Neuronal stem cell (in vitro differentiated cells): ENCODE measurements at places on chromosomes 1 and 21.

- peaks cover 100% of the 10 kb centered on the region for H3K36me3 ChIP-seq
- H3K27me3 ChIP-seq: no peaks in the 10 kb centered on the region
- no peak overlapping the region for H3K4me3 ChIP-seq
- no peak for DNase-seq
- H3K4me1 ChIP-seq: peaks cover 7% of the 10 kb centered on the region
- no peak overlapping the region for H3K27ac ChIP-seq
Measured at GRCh38 chr1:232428786-232429530, 201.0 kb downstream of the SIPA1L2 start.

- no peaks in the 10 kb centered on the region for H3K27me3 ChIP-seq
- DNase-seq: no peak
- no peak overlapping the region for H3K4me3 ChIP-seq
- no peaks in the 10 kb centered on the region for H3K4me1 ChIP-seq
Measured at GRCh38 chr1:203103829-203104495, 18.1 kb upstream of the MYOG start.

DNA sequence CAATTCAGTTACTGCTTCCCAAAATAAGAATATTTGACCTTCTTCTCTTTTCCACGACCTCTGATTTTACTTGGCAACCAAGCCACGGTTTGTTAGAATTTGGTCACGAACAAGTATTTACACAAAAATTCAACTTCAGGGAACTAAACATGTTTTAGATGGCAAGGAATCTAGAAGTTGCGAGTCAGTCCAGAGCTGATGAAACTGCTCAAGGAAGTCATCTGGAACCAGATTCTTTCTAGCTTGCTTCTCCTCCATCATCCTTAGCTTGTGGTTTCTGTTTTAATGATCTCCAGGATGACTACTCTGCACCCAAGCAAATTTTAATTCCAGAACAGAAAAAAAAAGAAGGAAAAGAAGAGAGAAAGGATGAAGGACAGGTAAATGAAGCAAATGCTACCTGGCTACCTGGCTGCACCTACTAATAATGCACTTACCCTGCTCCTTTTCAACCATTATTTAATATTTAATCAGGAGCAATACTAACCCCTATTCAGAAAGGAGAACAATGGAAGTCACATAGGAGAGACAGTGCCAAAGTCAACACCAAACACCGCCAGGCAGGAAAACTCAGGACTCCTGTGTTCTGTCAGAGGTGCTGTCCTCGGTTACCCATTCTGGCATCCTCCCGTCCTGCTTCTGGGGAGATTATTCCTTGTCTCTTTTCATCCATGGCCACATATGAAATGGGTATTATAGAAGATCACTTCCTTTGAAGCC lies 54.2 kb upstream of the RGS7 start:
- no peaks in the 10 kb centered on the region for H3K27me3 ChIP-seq
- H3K4me1 ChIP-seq: peaks cover 3% of the 10 kb centered on the region
- no peak overlapping the region for H3K4me3 ChIP-seq
- H3K36me3 ChIP-seq: no peaks in the 10 kb centered on the region
- no peak overlapping the region for H3K27ac ChIP-seq

DNA sequence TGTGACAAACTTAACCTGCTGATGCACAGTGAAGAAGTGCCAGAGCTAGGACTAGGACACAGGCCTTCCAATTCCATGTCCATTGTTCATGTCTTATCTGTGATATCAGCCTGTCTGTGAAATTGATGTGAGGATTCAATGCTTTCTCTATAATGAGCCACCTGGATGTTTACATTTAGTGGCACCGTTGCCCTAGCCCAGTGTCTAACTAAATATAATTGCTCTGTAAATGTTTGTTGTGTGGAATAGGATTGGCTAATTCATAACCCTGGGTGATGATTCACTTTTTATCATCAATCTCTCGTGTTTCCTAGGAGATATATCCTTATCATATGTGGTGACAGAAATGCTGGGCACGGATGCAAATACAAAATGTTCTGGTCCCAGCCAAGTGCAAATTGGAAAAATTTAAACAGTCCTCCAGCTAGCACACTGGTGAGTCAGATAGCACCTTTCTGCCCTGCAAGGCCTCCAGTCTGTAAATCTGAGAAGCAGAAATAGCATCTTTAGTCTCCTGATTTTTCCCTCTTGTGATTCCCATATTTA lies 46.9 kb upstream of the GNG12 start:
- H3K36me3 ChIP-seq: no peaks in the 10 kb centered on the region
- no peak for DNase-seq
- no peaks in the 10 kb centered on the region for H3K27me3 ChIP-seq
- no peak overlapping the region for H3K27ac ChIP-seq
- no peaks in the 10 kb centered on the region for H3K4me1 ChIP-seq
- H3K4me3 ChIP-seq: no peak overlapping the region

DNA sequence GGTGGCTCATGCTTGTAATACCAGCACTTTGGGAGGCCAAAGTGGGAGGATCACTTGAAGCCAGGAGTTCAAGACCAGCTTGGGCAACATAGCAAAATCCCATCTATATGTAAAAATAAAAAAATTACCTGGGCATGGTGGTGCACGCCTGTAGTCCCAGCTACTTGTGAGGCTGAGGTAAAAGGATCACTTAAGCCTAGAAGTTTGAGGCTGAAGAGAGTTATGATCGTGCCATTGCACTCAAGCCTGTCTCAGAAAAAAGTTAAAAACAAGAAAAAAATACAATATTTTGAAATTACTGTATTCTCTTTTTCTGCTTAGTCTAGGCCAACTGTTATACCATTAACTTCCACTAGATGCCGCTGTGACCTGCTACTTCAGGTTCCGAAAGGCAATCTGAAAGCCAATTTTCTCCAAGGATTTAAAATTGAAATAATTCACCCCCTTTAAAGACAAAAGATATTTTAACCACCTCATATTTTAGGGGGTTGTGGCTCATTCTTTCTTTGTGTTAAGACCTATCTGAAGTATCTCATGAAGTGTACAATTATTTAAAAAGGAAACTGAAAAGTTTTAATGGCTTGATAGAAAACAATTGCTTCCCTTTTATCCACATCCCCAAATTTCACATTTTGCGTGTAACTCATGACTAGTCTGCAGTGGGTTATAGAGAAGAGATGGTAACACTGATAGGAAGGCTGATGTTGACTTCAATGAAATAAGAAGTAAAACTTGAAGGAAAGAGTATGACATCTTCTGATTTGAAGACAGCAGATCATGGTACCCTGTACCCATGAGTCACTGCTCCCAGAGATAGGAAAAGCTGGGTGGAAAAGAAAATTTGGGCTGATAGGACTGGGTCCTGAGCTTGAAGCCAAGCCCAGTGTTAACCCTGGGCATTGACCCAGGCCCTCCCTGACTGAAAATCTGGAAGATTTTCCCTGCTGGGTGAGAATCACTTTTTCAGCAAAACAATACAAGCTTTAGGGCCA lies 24.4 kb upstream of the CLDN14 start:
- no peak overlapping the region for H3K4me3 ChIP-seq

- peaks cover 2% of the 10 kb centered on the region for H3K4me1 ChIP-seq
- H3K4me3 ChIP-seq: no peak overlapping the region
- H3K27me3 ChIP-seq: no peaks in the 10 kb centered on the region
- H3K36me3 ChIP-seq: no peaks in the 10 kb centered on the region
- no peak overlapping the region for H3K27ac ChIP-seq
- DNase-seq: no peak
Measured at GRCh38 chr1:245800901-245801605, 646.3 kb downstream of the KIF26B start.

- no peaks in the 10 kb centered on the region for H3K27me3 ChIP-seq
- no peaks in the 10 kb centered on the region for H3K4me1 ChIP-seq
- H3K4me3 ChIP-seq: no peak overlapping the region
- DNase-seq: no peak
- H3K36me3 ChIP-seq: no peaks in the 10 kb centered on the region
Measured at GRCh38 chr1:162976628-162977027, 92.5 kb upstream of the RGS4 start.

- no peak overlapping the region for H3K4me3 ChIP-seq
- H3K4me1 ChIP-seq: no peaks in the 10 kb centered on the region
- no peak overlapping the region for H3K27ac ChIP-seq
- no peaks in the 10 kb centered on the region for H3K27me3 ChIP-seq
Measured at GRCh38 chr1:150944856-150945255, 18.7 kb downstream of the SETDB1 start.

- peaks cover 13% of the 10 kb centered on the region for H3K27me3 ChIP-seq
- no peak for DNase-seq
- H3K4me3 ChIP-seq: no peak overlapping the region
- H3K4me1 ChIP-seq: no peaks in the 10 kb centered on the region
- no peaks in the 10 kb centered on the region for H3K36me3 ChIP-seq
Measured at GRCh38 chr1:228648647-228649383, 86.5 kb upstream of the RHOU start.

GRCh38 chr1:21868941-21869454 lies 56.9 kb downstream of the LDLRAD2 start:
- H3K4me1 ChIP-seq: peaks cover 7% of the 10 kb centered on the region
- peaks cover 36% of the 10 kb centered on the region for H3K36me3 ChIP-seq

GRCh38 chr1:207462535-207462934 lies 8.4 kb downstream of the CR2 start:
- H3K4me3 ChIP-seq: no peak overlapping the region
- H3K27ac ChIP-seq: no peak overlapping the region
- no peaks in the 10 kb centered on the region for H3K4me1 ChIP-seq
- H3K27me3 ChIP-seq: peaks cover 4% of the 10 kb centered on the region
- DNase-seq: no peak

- no peak for DNase-seq
- peak overlapping the region; percentile 0 for H3K4me3 ChIP-seq
- H3K27ac ChIP-seq: no peak overlapping the region
- H3K36me3 ChIP-seq: no peaks in the 10 kb centered on the region
Measured at GRCh38 chr1:160823296-160823695, 27.3 kb downstream of the LY9 start.

DNA sequence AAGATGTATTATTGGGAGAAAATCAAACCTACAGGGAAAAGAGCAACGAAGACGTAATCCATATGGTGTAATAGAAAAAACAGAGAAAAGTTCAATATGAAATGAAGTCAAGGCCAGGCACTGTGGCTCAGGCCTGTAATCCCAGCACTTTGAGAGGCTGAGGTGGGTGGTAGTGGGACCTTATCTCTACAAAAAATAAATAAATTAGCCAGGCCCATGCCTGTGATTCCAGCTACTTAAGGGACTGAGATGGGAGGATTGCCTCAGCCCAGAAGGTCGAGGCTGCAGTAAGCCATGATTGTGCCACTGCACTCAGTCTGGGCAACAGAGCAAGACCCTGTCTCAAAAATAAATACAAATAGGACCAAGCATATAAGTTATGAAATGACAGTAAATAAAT lies 11.4 kb downstream of the DESI2 start:
- H3K4me1 ChIP-seq: no peaks in the 10 kb centered on the region
- H3K36me3 ChIP-seq: peaks cover 3% of the 10 kb centered on the region

DNA sequence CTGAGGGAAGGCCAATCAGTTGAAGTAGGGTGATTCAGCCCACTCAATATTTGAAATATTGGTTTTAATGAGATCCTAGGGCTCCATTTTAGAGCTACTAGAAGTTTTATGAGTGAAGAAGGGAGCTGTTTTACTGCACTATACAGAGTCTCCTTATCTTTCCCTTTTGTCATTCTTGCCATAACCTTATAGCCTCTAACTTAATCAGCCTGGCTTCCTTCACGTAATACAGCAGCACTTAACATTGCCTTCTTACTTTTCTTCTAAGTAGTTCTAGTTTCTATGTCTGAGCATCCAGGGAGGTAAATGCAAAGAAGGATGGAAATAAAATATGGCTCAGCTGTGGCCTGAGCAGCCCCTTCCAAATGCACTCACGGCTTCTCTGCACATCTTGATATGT lies 299.3 kb downstream of the KIF26B start:
- no peaks in the 10 kb centered on the region for H3K27me3 ChIP-seq
- H3K4me1 ChIP-seq: peaks cover 7% of the 10 kb centered on the region
- DNase-seq: no peak
